ENCODE measurements at places on chromosomes 13 and 19. TPM values are rescaled to one million over a fixed set of nuclear protein-coding genes. Genes with fewer than 3 reads are reported as not detected.

- DNase-seq = no peak
These were observed 5.4 kb downstream of the MEIS3 start for GRCh38 chr19:47413941-47414340.

GRCh38 chr13:61146571-61146970 is 269.1 kb downstream of the PCDH20 start:
- DNase-seq = no peak

- DNase-seq = no peak
These were observed 3.8 kb upstream of the TSHZ3 start for GRCh38 chr19:31352782-31353651.

DNA sequence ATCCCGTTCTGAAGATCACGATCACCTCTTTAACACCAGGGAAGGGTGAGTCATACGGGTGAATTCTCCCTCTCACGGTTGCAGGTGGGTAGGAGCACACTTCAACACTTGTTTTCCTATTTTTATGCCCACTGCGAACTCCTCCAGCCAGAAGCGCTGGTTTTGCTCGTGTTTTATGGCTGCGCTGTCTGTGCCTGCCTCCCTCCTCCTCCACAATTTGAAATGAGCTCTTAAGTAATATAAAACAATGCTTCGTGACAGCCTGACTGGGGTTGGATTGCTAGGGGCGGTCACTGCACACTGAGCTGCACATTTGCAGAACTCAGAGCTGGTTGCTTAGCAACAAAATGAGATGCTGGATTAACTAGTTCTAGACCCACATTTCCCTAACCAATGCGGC is 12.9 kb downstream of the CCDC70 start:
- DNase-seq = no peak

GRCh38 chr13:102846261-102847015 is 606 bp downstream of the ERCC5 start:
- peak; percentile 35 for DNase-seq

DNA sequence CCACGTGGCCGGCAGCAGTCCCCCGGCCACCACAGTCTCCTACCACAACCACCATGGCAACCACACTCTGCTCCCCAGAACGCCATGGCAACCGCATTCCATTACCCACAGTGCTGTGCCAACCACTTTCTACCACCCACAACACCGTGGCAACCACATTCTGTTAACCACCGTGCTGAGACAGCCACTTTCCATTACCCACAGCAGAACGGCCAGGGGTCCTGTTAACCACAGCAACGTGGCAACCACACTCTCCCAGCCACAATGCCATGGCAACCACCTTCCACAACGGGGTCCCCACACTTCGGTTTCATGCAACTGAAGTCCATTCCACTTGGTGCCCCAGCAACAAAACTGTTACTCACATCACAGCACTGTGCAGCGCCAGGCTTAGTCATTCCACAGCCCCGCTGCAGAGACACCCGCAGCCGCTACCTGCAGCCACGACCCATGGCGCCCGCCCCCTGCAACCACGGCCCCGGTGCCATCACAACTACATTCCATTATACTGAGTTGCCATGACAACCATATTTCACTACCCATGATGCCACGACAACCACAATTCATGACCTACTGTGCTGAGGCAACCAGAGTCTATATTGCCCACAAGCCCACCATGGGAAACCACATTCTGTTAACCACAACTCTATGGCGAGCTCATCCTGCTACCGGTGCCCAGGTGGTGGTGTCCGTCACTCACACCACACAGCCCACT is 10.0 kb downstream of the DPF1 start:
- peak; percentile 92 for DNase-seq

DNA sequence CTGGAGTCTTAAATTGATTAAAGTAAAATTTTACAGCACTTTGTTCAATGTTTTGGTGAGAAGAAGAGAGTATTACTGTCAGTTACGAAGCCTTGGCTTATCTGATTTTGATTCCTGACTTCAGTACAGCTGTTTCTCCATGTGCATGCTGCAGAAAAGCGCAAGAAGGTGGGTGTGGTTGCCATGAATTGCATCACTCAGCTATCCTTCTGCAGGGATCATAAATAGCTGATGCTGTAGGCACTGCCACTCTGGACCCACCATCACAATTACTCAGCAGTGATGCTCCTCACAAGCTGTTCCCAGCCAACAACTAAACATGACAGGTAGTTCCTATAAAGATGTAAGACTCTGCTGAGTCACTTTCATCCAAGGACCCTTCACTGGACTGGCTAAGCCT is 321.2 kb downstream of the IRS2 start:
- DNase-seq = no peak

GRCh38 chr13:19927117-19927748 is 31.3 kb upstream of the ZMYM2 start:
- no peak for DNase-seq

GRCh38 chr13:72620874-72621273 is 106.6 kb downstream of the MZT1 start:
- DNase-seq = no peak

DNA sequence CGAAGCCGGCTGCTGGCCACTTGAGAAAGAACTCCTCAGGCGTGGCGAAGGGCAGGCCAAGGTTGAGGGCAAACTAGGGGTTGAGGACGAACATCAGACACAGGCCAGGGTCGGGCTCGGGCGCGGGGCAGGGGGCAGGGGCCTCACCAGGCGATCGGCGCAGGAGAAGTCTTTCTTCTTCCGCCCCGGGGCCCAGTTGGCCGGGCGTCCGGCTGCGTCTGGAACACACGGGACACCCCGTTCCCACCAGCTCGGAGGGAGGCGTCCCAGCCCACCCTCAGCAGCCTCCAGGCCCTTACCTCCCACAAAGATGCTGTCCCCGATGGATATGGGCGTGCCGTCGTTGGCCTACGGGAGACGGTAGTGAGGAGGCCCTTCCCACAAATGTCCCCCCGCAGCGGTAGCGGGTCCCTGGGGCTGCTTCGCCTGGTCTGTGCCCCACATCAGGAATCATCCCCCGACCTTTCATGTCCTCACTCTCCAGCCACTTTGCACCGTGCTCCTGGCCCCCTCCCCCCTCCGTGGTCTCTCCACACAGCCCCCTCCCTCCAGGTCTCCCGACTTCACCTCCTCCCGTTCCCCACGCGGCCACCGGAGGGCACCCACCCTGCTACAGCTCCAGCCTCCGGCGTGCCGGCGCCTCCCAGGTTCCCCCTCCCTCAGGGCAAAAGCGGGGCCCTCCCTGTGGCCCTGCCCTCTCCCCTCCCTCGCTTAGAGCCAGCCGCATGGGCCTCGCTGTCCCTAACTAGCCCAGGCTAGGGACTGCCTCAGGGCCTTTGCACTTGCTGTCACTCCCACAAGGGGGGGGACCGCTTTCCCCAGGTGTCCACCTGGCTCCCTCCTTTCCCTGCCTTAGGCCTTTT is 4.8 kb downstream of the PNKP start:
- no peak for DNase-seq

GRCh38 chr19:4496304-4496703 is 22.0 kb downstream of the PLIN4 start:
- no peak for DNase-seq

GRCh38 chr19:39539165-39539517 is 820 bp downstream of the EID2 start:
- DNase-seq = no peak

- no peak for DNase-seq
These were observed 25.6 kb downstream of the SAFB start for GRCh38 chr19:5648464-5648863.

DNA sequence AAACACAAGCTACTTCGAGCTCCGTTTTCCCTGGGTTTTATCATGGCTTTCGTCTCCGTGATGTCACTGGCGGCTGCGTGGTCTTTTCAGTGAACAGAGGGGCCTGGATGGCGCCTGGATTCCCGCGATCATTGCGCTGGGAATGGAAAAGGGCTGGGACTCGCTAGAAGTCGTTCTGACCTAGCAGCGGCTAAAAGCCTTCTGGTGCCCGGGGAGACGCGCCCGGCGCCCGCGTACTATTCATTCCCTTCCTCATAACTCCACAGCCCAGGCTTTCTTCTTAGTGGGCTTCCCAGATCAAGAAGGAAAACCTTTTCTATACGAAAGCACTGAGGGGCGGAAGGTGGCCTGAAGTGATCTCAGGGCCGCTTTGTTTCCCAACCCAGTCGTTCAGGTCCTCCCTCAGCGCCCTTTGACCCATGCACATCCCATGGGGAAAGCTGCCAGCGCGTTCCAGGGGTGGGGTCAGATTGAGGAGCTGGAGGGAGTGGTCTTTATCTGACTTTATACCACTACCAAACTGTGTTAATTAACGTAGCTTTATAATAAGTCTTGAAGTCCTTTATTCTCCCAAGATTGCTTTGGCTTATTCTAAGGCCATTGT is 96.6 kb downstream of the ELF1 start:
- DNase-seq = no peak

- no peak for DNase-seq
These were observed 1422.4 kb upstream of the MIR17HG start for GRCh38 chr13:89925107-89925506.

Gene SYCN
- not detected for total RNA-seq

Gene FUT2
- total RNA-seq = not detected

Gene SYNGR4
- 0.25 TPM for total RNA-seq

Gene PGLYRP2
- total RNA-seq = not detected

Gene SRRM5
- 1.7 TPM for total RNA-seq

Gene ZNF490
- 16.0 TPM for total RNA-seq

Gene EVI5L
- 7.8 TPM for total RNA-seq

Gene ACER1
- 0.34 TPM for total RNA-seq

Gene ZNF527
- 4.2 TPM for total RNA-seq

Gene DBP
- total RNA-seq = 8.2 TPM

Gene CYP4F12
- 0.16 TPM for total RNA-seq

Gene SHISA7
- not detected for total RNA-seq

Gene FCAR
- not detected for total RNA-seq

Data from activated T-cell treated with anti-CD3 and anti-CD28 coated beads, Interleukin-2, amount 50 U/mL, for 72 hours (primary cell).